MCF 10A (cell line): ENCODE measurements at places on chromosomes 7 and 10. TPM values are rescaled to one million over a fixed set of nuclear protein-coding genes. Genes with fewer than 3 reads are reported as not detected.

Gene TSPAN12
- not detected in 2 replicates for total RNA-seq

Gene C10orf67
- 0.15 and 0.21 TPM in 2 replicates for total RNA-seq

DNA sequence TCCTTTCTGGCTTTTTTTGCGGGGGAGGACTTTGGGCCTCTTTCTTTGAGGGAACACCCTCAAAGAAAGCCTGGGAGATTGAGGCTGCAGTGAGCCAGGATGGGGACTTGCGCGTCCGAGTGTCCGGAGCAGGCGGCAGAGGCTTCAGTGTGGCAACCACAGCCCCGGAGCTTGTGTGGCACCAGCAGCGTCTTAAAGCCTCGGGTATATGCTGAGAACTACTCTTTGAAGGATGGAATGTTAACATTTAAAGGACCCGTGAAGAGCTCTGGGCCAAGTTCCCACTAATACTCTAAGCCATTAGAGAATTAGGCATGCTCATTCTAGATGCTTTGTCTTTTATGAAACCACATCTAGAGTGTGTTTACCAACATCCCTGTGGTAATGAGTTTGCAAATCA is 168.2 kb downstream of the SEPTIN7 start:
- DNase-seq = no peak
- H3K27ac ChIP-seq = no peak overlapping the region
- H3K4me1 ChIP-seq = no peaks in the 10 kb centered on the region
- H3K27me3 ChIP-seq = no peaks in the 10 kb centered on the region
- H3K4me3 ChIP-seq = no peak overlapping the region

DNA sequence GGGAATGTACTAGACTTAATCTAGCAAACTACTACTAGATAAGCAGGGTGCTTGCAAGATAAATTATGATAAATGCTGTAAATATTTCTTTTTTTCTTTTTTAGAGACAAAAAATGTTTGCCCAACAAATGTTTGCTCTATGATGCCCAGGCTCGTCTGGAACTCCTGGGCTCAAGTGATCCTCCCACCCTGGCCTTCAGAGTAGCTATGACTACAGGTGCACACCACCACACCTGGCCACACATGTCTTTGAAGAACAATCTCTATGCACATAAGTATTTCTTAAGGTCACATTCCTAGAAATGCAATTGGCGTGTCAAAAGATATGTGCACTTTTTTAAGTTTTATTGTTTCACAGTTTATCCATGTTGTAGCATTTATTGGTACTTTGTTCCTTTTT is 179.6 kb upstream of the FRMD4A start:
- DNase-seq = no peak
- no peak overlapping the region for H3K4me3 ChIP-seq
- no peaks in the 10 kb centered on the region for H3K36me3 ChIP-seq

DNA sequence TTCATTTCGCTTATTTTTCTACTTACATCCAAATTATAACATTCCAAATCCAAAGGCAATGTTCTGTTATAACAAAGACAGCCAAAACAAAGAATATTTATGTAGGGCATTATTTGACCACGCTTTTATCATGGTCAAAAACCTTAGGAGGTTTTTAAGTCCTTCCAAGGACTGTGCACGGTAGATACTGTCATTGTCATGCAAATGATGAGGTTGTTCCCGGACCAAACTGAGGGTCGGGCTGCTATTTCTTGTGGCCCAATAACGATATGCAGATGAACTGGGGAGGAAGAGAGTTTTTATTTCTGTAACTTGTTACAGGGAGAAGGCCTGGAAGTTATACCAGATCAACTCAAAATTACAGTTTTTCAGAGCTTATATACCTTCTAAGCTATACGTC is 56.6 kb upstream of the STEAP4 start:
- no peak overlapping the region for H3K27ac ChIP-seq
- no peak for DNase-seq
- H3K27me3 ChIP-seq = peaks cover 21% of the 10 kb centered on the region
- H3K36me3 ChIP-seq = no peaks in the 10 kb centered on the region
- H3K4me1 ChIP-seq = no peaks in the 10 kb centered on the region

- H3K27ac ChIP-seq = no peak overlapping the region
- H3K27me3 ChIP-seq = no peaks in the 10 kb centered on the region
- H3K4me3 ChIP-seq = no peak overlapping the region
- DNase-seq = no peak
- H3K36me3 ChIP-seq = no peaks in the 10 kb centered on the region
- H3K4me1 ChIP-seq = no peaks in the 10 kb centered on the region
Measured at GRCh38 chr10:97784200-97784810, 12.5 kb upstream of the SFRP5 start.
